Kidney (tissue), 22 donors: ENCODE measurements at places on chromosomes 12 and 14. TPM values are rescaled to one million over a fixed set of nuclear protein-coding genes. Genes with fewer than 3 reads are reported as not detected.
A peak's percentile ranks its signal among the peaks of the same experiment; 100 is the strongest.

GRCh38 chr12:104340177-104340576 lies 36.6 kb downstream of the EID3 start:
- DNase-seq = no peak

GRCh38 chr14:69987406-69988121 lies 108.3 kb downstream of the SMOC1 start:
- DNase-seq = no peak

DNA sequence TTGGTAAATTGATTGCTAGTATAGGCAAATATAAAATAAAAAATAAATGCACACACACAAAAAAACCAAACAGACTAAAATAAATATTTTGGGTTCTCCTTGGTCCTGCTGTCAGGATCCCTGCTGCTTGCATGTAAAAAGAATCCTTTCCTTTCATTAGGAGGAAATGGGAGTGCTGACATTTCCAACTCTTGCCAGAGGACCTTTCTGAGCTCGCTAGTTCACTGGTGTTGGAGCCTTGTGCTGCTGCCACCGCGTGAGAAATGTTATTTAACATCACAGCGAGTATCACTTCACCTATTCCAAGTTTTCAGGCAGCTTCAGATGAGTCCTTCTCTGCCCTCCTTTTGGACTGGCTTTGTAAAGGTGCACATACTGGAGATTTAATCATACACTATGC lies 358.9 kb downstream of the NPAS3 start:
- DNase-seq = no peak

GRCh38 chr14:92885279-92886061 lies 37.5 kb upstream of the CHGA start:
- DNase-seq = no peak

WASHC3 gene
- total RNA-seq = 33.0 TPM

GRCh38 chr14:89814126-89814525 lies 140.4 kb downstream of the EFCAB11 start:
- no peak for DNase-seq

DNA sequence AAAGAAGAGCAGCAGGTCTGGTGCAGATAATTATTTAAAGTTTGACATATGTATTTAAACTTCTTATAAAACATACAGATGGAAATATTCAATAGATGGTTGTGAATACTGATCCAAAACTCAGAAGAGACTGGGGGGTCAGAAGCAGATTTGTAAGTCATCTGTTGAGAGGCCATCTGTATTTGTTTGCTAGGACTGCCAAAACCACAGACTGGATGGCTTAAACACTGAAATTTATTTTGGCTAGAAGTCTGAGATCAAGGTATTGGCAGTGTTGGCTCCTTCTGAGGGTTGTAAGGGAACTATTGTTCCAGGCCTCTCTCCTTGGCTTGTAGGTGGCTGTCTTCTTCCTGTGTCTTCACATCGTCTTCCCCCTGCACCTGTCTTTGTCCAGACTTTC lies 153.9 kb downstream of the LRRK2 start:
- no peak for DNase-seq

GRCh38 chr12:1283316-1283715 lies 292.3 kb downstream of the ERC1 start:
- DNase-seq = no peak

CYP46A1 gene
- total RNA-seq = 0.82 TPM

GRCh38 chr14:75553761-75554364 lies 24.6 kb upstream of the FLVCR2 start:
- no peak for DNase-seq

- DNase-seq = no peak
Measured at GRCh38 chr12:17759982-17760381, 330.0 kb downstream of the RERGL start.

PROX2 gene
- total RNA-seq = not detected

SRSF9 gene
- 144 TPM for total RNA-seq

RAD9B gene
- total RNA-seq = 1.0 TPM

GRCh38 chr14:71776471-71777360 lies 155.5 kb upstream of the RGS6 start:
- no peak for DNase-seq

TEX52 gene
- total RNA-seq = not detected

ITGB7 gene
- total RNA-seq = 14.5 TPM

POP5 gene
- total RNA-seq = 50.0 TPM

DNA sequence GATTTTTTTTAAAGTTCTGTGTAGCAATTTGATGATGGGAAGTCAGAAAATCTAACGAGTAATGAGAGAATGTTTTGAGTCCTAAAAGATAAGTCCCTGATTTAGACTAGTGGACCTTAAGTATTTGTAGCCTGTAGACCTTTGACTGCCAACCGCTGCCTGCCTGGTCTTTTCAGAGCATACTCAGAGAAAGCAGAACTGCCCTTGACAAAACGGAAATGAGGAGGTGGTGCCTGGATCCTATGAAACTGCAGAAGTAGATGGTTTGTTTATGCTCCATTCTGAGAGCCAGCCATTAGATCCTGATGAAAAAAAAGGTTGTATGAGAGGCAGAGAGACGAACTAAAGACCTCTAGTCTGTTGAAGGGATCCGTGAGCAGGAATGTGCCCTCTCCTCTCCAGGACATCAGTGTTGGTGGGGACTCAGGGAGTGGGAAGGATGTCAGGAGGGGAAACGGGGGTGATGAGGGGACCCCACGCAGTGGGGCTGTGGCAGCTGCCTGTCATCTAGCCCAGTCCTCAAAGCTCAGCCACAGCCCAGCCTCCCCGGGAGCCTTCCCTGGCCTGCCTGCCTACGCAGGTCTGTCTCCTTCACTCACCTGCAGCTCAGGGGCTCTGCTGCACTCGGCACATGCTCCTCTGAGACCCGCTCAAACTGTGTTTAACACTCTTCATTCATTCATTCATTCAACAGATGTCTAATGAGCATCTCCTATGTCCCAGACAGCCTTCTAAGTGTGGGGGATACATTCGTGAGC lies 447.5 kb downstream of the AACS start:
- DNase-seq = no peak

DNA sequence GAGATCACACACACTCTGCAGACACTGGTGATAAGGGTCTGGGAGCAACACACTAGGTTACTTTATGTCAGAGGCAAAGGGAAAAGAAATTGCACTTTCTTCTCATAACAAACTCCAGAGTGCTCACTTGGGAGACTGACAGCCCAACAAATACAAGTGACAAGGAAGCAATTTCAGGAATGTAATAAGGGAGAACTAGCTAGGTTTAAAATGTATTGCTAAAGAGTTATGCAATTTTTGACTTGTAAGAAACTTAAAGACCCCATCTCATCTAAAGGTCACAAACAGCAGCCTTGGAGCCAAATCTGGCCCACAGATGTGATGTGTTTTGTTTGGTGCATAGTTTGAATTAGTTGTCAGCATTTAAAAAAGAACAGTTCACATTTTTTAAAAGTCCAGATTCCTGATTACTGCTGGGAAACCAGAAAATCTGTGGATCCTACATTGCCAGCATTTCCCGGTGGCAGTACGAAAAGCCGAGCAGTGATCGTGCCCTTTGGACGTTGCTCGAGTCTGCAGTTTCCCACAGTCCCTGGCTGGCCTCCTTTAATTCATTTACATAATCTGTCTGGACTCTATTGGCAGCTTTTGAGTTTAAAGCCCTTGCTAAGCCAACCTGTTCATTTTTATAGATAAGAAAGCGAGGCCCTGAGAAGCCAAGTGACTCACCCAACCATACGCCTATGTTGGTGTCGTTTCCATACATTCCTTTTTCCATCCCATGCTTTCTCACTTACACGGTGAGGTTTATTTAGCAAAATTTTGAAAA lies 42.0 kb upstream of the ETV6 start:
- DNase-seq = no peak

DNA sequence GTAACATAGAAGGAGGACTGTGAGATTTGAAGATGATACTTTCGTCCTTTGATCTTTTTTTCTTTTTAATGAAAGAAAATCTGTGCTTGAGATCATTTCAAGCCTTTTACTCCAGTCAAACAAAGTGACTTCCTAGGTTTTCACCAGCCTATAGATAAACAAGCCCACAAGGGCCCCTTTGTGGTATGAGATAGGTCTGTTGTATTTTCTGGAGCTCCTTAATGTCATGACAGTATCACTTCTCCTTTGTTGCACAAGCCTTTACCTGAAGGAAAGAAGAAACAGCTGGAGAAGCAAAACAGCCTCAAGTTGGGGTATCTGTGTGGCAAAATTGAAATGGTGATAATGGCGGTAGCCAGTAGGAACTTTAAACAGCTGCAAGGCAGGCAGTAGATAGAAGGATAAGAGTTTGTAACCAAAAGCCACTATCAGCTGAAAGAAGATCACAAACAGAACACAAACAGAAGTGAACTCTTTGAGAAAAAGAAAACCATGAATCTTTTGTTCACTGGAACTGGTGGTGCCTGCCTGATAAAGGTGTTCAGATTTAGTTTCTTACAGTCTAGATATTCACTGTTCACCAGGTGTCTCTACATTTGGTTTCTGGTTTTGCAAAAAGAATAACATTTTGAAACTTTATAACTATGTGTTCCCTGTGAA lies 96.8 kb downstream of the LGR5 start:
- DNase-seq = no peak

LRTM2 gene
- total RNA-seq = not detected

GRCh38 chr12:108582978-108583770 lies 14.7 kb downstream of the TMEM119 start:
- DNase-seq = no peak

GRCh38 chr12:112238441-112238840 lies 113.1 kb downstream of the TRAFD1 start:
- DNase-seq = no peak

DNA sequence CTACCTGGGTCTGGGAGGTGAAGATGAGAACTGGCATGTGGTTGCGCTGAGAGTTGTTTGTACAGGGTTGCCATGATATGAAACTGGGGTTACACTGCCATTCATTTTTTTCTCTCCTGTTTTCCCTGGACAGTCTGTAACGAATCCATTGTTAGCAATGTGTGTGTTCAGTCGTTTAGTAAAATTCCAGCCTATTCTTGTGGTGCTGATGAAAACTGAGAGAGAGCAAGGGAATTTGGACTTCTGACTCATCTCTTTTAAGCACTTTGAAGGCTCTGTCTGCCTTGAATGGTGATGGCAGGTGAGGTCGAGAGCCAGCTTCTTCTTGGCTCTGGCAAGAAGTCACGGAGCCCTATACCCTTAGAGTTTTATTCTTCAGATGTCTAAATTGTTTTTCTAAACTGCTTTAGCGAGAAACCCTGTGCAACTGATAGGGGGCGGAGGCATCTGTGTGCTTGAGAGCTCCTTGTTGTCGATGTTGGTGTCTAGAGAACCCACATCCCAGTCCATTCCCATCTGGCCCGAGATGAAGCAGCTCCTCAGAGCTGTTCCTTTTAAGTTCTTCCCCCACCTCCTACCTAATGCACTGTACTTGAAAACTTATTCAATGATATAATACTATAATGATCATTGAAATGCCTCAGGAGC lies 204.4 kb downstream of the TMX1 start:
- DNase-seq = no peak

TBC1D30 gene
- 8.7 TPM for total RNA-seq

DNA sequence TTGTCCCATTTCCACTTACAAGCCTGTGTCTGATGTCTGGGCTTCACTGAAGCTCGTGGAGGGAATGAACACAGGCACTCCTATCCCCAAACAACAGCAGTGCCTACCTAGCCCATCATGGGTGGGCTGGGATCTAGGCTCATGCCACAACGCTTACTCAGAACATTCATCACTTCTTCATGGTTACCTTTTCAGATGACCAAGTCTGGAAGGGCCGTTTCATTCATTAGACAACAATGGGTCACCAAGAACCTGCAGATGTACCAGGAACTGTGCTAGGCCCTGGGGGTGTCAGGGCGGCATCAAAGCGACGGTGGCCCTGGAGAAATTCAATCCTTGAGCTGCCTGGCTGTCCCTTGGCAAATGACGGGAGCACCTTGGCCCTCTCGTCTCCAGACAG lies 64.9 kb upstream of the FZD10 start:
- no peak for DNase-seq

DNA sequence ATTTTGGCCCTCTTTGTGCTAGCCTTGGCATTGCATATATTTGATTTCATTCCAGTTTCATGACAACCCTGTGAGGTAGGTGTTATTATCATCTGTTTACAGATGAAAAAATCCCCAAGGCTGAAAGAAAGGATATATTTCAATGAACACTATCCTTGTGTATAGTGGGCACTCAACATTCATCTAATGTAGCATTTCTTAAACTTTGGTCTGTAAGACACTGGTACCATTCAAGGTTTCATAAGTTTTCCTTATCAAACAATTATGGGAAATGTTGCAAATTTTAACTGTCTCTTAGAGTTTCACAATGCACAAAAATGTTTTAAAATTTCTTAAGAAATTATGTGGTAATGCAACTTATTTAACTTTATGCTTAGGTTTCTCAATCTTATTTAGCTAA lies 44.3 kb downstream of the ATP23 start:
- DNase-seq = no peak

DNA sequence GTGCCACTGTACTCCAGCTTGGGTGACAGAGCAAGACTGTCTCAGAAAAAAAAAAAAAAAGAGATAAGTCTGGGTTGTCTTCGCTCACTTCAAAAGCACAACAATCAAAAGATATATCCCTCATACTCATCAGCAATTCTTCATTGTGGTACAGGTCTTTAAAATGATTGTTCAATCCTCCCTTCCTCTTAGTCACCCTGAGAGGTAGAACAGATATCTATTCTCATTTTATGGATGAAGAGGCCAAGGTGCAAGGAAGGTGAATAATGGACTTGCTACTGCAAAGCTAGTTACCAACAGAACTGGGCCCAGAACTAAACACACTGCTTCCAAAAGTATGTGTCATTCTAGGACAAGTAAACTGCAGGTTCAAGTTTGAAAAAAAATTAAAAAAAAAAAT lies 7.1 kb downstream of the ERG28 start:
- no peak for DNase-seq

GRCh38 chr14:79701371-79701770 lies 509.9 kb downstream of the DIO2 start:
- no peak for DNase-seq

PLCZ1 gene
- not detected for total RNA-seq

GRCh38 chr14:24132061-24132685 lies 1.7 kb downstream of the FITM1 start:
- DNase-seq = peak; percentile 41

SIX1 gene
- 0.16 TPM for total RNA-seq
